Vagina (tissue), 2 donors: ENCODE measurements at places on chromosomes 7 and 10. TPM values are rescaled to one million over a fixed set of nuclear protein-coding genes. Genes with fewer than 3 reads are reported as not detected.

LBX1 gene
- not detected for total RNA-seq

MRPS16 gene
- 31.9 TPM for total RNA-seq

CDHR3 gene
- 8.8 TPM for total RNA-seq

CC2D2B gene
- total RNA-seq, result 2.5 TPM

CRYGN gene
- not detected for total RNA-seq

TMEM236 gene
- total RNA-seq, result not detected

HKDC1 gene
- 2.5 TPM for total RNA-seq

HOXA13 gene
- total RNA-seq, result 14.5 TPM

KLF14 gene
- total RNA-seq, result not detected

DEPP1 gene
- 155 TPM for total RNA-seq

CAMK2B gene
- total RNA-seq, result 3.2 TPM

IDI2 gene
- total RNA-seq, result not detected

PAX4 gene
- total RNA-seq, result not detected

CDK13 gene
- total RNA-seq, result 87.4 TPM

FRAT2 gene
- 8.6 TPM for total RNA-seq

OPALIN gene
- not detected for total RNA-seq

ACTL6B gene
- total RNA-seq, result 0.49 TPM

FGL2 gene
- 7.4 TPM for total RNA-seq

ZPBP gene
- total RNA-seq, result not detected

C10orf53 gene
- not detected for total RNA-seq

ANKRD22 gene
- 4.4 TPM for total RNA-seq

TMEM273 gene
- 17.9 TPM for total RNA-seq

METTL27 gene
- total RNA-seq, result not detected

COL13A1 gene
- total RNA-seq, result not detected

FAM131B gene
- total RNA-seq, result 1.5 TPM

GUSB gene
- total RNA-seq, result 34.6 TPM

FRAT1 gene
- total RNA-seq, result 4.4 TPM

RARRES2 gene
- total RNA-seq, result 305 TPM

FAM241B gene
- total RNA-seq, result 0.98 TPM

DYNC1I1 gene
- total RNA-seq, result 12.0 TPM

CLEC2L gene
- total RNA-seq, result not detected

TAX1BP1 gene
- total RNA-seq, result 83.2 TPM
